Body of pancreas (tissue), 4 donors: ENCODE measurements at places on chromosomes 4 and X.

GRCh38 chr4:129322920-129323319 lies 227.0 kb downstream of the C4orf33 start:
- DNase-seq: no peak

- no peak for DNase-seq
Observed at GRCh38 chr4:43843501-43843900, 605.1 kb downstream of the KCTD8 start.

GRCh38 chrX:55107911-55108310 lies 19.1 kb downstream of the PAGE2 start:
- no peak for DNase-seq

- DNase-seq: no peak
Observed at GRCh38 chrX:1052021-1052420, 160.4 kb downstream of the CRLF2 start.

GRCh38 chr4:140368686-140369085 lies 4.8 kb upstream of the SCOC start:
- no peak for DNase-seq
